GM18507 (cell line): ENCODE measurements at places on chromosomes 11 and 22.

GRCh38 chr11:101436511-101437142, 147.2 kb downstream of the TRPC6 start:
- peak; percentile 5 for DNase-seq

DNA sequence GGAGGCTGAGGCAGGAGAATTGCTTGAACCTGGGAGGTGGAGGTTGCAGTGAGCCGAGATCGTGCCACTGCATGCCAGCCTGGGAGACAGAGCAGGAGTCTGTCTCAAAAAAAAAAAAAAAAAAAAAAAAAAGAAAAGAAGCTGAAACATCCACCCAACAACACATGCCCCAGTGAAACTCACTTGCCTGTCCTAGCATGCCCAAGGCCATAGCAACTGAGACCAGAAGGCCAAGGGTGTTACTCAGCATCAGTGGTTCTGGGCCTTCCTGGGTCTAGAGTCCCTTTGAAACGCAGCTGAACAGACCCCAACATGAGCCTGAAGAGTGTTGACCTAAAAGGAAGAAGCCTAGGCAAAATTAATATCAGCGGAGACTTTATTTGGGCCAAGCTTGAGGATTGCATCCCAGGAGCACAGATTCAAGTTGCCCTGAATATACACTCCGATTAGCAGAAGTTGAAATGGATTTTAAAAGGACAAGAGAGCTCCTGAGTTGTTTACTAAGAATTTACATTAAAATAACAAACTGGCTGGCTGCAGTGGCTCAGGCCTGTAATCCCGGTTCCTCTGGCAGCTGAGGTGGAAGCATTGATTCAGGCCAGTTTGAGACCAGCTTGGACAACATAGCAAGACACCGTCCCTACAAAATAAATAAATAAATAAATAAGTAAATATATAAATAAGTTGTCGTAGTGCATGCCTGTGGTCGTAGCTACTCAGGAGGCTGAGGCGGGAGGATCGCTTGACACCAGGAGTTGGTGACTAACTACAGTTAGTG, 7.0 kb downstream of the PRDX5 start:
- no peak for DNase-seq

- DNase-seq: no peak
These were observed 164.6 kb upstream of the PDGFD start for GRCh38 chr11:104328512-104328907.

GRCh38 chr11:45538939-45539338, 126.5 kb downstream of the CHST1 start:
- DNase-seq: no peak

DNA sequence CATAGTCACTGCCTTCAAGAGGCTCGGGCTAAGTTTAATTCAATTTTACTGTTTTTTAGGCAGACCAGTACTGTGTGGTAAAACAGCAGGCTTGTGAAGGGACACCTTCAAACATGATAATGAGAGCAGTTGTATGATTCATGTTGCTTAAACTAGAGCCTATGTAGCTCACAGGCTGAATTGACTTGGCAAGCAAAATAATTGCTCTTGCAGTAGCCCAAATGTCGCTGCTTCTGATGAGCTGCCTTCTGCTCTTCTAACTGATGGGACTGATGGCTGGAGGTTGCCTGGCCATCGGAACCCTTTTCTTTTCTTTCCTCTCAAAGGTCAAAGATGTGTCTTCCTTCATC, 137.6 kb downstream of the MAML2 start:
- DNase-seq: no peak

DNA sequence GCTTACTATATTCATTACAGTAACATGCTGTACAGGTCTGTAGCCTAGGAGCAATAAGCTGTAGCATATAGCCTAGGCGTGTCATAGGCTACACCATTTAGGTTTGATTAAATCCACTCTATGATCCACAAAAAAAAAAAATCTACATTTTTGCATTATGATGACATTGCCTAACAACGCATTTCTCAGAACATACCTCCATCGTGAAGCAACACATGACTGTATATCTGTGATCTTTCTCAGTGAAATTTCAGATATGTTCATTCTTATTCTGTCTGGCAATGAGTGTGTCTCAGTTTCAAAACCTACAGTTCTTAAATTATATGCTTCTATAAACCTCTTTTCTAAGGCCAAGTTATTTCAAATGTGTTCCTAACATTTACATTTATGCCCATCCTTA, 140.3 kb downstream of the CADM1 start:
- no peak for DNase-seq

DNA sequence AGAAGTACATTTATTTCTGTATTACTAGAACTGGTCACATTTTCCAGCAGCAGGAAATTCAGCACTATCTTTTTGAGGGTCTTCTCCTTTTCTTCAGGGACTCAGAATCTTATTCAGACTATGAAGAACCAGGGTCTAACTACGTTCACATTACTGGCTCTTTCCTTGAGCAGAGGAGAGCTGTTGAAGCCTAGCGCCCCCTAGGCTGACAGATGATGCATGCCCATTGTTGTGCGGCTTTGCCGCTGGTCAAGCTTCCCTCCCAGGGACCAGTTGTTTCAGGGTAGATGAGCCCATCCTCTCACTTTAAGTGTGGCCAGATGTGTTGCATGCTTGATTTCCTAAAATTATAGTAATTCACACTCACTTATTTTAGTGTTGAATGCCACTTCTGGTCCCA, 168.2 kb upstream of the PDGFD start:
- no peak for DNase-seq

DNA sequence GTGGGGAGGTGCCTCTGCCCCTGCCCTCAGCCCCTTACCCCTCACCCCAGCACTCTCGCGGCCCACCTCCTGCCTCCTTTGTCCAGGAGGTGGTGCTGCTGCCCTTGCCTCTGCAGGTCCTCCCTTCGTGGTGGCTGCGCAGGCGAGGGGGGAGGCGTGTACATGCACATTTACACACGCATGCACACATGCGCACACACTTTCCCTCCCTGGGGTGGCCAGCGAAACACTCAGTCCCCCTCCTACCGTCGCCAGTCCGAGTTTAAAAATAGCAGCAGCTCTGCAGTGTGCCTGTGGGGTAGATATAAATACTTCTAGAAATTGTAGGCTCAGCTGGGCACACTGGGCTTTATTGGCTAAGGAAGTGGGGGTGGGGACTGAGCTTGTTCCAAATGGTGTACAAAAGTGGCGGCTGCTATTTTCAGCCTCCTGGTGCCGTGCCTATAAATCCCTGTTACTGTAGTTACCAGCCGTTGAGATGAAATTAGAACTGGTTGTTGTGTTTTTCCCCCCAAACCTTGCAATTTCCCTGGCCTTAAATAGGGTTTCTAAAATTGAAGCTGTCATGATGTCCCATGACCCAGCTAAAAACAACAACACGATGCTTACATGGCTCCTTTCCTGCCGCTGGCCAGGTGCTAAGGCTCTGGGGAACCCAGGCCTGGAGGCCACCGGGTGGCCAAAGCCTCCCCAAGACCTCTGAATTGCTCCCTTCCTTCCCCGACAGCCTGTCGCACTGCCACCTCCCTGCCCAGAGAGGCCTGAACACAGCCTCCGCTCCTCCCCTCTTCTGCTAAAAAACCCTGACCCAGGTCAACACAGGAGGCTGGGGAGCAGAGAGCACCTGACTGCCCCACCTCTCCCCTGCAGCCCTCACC, 12.4 kb downstream of the PICK1 start:
- no peak for DNase-seq

DNA sequence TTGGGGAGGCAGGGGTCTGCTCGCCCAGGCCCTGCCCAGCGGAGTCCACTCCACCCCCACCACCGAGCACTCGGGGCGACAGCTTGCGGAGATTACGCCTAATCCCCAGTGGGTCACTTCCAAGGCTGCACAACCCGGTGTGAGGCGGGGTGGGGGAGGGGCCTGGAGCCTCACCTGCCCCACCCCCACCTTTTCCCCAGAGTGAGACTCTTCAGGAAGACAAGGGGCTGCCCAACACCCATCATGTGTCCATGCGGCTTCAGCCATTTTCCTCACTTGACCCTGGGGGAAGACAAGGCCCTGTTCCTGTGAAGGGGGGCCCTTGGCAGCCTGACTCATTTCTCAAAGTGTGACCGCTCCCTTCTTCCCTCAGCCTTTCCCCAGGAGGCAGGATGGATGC, 12.5 kb downstream of the SYNGR1 start:
- DNase-seq: no peak

GRCh38 chr11:61514050-61514917, 5.7 kb downstream of the LRRC10B start:
- DNase-seq: no peak

DNA sequence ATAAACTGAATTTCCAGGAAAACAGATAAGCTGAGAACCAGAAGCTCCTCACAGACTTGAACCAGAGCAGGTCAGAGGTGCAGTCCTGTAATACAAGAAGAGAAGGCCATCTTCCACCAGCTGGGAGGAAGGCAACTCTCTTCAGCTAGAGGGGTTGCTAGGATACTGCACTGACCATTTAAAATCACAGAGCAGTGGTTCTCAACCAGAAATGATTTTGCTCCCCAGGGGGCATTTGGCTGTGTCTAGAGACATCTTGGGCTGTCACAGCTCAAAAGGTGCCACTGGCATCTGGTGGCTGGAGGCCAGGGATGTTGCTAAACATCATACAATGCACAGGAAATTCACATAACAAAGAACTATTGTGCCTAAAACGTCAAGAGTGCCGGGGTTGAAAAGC, 17.2 kb downstream of the OPCML start:
- no peak for DNase-seq

GRCh38 chr11:76609736-76610370, 60.7 kb downstream of the LRRC32 start:
- no peak for DNase-seq

GRCh38 chr11:70490208-70490607, 91.9 kb downstream of the CTTN start:
- no peak for DNase-seq

- no peak for DNase-seq
These were observed 302.6 kb upstream of the FAT3 start for GRCh38 chr11:91921974-91922373.

DNA sequence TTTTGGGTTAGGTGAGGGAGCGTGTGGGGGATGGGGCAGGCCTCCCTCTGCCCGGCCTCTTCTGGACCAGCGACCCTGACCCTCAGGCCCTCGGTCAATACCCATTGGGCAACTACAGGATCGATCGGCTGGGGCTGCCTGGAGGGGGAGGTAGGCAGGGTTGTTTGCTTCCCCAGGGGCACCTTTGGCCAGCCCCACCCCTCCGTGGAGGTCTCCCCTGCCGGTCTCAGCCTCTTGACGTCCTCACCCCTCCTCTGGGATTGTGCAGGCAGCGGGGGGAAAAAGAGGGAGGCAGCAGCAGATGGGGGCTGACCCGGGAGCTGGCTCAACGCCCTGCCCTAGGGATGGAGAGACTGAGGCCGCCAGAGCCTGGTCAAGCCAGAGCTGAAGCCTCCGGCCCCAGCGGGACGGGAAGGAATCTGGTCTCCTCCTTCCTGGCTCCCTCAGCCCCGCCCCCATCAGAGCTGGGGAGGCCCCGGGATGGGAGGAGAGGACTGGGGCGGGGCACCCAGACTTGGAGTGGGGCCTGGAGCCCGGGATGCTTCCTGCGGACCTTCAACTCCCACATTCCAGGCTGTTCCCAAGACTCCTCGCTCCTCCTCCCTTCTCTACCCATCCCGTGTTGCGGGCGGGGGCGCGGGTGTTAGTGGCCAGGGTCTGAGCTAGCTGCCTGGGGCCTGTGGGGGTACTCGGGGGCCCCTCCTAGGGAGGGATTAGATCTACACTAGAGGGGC, 14.4 kb upstream of the CDC42EP1 start:
- DNase-seq: no peak

GRCh38 chr11:71284525-71285092, 32.2 kb upstream of the SHANK2 start:
- no peak for DNase-seq

GRCh38 chr11:134863294-134863693, 451.3 kb upstream of the B3GAT1 start:
- DNase-seq: no peak

GRCh38 chr11:73949912-73950311, 914 bp upstream of the DNAJB13 start:
- DNase-seq: no peak

DNA sequence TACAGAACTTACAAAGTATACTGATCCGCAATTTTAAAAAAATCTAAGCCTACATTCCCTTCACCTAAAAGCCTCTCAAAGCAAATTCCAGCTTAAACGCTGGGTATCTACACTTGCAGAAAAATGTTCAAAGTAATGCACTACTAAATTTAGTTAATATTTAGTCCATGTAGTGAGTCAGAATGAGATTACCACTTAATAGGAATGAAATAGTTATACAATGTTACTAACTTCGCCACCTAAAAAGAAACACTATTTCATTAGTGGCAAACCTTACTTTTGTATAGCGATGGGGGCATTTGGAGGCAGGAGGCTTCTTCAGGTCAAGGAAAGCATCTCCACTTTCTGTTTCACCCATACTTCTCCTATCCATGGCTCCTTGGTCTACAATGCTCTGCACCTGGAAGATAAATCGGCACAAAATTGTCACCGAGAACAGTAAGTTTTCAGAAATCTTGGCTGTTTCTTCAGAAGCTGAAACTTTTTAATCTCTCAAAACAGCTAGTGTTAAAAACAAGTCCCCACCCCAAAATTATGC, 1.2 kb downstream of the EIF4ENIF1 start:
- no peak for DNase-seq

- DNase-seq: no peak
These were observed 3.9 kb upstream of the NUP50 start for GRCh38 chr22:45159652-45160462.

- no peak for DNase-seq
These were observed 29.2 kb upstream of the SCN3B start for GRCh38 chr11:123683428-123684170.

- DNase-seq: no peak
These were observed 16.5 kb downstream of the PPP2R1B start for GRCh38 chr11:111749646-111750045.

DNA sequence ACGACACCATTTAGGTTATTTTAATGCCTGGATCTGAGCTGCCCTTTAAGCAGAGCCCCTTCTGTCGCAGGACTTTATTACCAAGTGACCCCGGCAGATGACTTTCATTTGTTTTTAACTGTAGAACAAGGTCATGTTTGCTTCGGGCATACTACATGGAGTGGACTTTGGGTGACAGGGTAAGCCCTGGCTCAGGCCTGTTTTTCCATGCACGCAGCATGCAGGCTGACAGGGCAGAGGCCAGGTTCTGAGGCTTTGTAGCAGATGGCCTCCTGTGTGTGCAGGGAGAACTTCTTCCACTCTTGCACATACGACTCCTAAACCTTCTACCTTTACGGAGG, 50.5 kb downstream of the SNX19 start:
- DNase-seq: no peak

- DNase-seq: no peak
These were observed 33.4 kb upstream of the GLYATL1 start for GRCh38 chr11:58905721-58906547.

DNA sequence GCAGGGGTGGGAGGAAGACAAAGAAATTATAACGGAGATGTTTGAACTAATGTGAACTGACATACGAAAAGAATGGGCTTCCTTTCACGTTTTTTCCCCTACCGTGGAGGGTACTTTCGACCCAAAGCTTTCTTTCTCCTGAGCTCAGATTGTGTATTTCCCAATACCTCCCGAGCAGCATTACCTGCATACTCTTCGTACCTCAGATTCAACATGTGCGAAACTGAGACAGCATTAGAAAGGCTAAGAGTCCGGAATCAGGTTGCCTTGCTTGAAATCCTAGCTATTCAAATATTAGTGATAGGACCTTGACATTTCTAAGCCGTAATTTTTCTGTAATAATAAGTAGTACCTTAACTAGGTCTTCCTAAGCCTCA, 778 bp upstream of the PAK1 start:
- no peak for DNase-seq

- DNase-seq: no peak
These were observed 93.5 kb upstream of the ANO1 start for GRCh38 chr11:69984457-69985261.

- DNase-seq: no peak
These were observed 693.7 kb upstream of the CCDC179 start for GRCh38 chr11:23554002-23554401.
